ENCODE measurements at places on chromosomes 5 and 9.

DNA sequence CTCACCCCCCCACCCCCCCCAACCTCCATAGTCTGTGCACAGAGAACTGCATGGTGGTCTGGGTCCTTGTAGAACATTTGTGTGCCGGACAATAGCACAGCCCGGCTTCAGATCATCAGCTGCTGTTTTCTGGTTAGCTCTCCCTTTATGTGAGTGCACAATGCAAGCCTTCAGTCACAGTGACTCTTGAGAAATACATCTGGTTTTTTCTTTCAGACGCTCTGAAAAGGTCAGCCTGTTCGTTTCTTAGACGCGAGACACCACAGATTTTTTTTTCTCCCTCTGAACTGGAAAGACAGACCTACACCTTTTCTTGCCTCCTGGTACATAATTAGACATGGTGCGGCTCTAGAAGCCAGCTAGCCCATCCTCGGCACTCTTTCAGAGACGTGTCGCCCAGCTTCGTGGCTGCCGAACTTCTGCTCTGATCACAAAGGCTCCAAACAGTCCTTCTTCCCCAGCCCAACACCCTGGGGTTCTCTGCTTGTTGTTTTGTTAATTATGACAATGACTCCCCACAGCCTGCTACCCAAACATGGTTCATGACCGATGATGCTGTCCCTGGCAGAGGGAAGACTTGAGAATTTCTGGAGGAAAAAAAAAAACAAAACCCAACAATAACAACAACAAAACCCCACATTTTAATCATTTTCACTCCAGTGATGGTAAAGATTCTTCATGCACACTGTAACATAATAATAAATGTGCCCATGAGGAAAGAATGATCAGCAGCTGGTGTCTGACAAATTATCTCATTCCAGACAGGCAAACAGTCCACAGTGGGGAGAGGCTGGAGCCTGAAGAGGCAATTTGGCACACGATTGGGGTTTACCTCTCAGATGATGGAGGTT is 241.4 kb upstream of the ZNF462 start:
- DNase-seq: peak; percentile 40

DNA sequence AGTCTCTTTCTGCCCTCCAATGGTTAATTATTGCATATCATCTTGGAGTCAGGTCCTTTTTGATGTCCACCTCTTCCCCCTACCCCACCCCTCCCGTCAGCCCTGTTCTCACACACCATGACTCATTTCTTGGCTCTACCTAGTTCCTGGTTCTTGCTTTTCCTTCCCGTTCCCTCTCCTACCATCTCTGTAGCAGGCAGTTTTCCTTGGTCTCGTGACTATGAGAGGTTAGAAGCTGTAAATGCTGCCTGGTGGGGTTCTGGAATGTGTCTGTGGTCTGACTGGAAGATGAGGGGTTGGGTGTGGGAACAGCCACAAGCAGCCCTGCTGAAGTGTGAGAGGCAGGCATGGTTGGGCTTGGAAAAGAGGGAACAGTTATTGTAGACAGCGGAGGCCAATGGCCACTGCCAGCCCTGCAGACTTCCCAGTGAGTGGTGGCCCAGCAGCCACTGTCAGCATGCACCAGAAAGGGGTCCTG is 18.2 kb downstream of the SLC22A5 start:
- no peak for DNase-seq

GRCh38 chr5:146040527-146040926 is 64.8 kb downstream of the PLAC8L1 start:
- no peak for DNase-seq

DNA sequence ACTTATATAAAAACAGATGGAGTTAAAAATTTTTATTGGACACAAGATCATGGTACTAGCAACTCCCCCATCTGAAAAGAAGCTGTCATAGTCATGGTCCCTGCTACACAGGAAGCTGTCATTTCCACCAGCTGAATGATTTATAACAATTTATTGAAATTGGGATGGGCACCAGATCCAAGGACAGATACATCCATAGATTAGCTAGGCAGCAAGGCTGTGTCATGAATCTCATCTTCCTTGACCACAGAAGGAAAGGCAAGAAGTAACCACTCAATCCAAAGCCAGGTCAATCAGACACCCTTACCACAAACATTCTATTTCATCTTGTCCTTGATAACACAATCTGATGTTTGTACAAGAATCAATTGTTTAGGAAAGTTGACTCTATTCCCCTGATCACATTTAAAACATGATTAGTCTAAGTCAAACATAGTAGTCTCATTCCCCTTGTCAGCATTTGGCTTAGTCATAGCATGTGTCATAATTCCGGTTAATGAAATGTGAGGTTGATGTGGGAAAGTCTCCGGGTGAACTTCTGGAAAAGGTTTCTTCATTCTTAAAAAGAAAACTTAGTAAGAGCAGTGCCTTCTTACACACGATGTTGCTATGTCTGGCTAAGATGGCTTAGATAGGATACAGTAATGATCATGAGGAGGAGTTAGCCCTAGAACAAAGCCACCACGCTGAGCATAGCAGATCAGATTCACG is 462.6 kb upstream of the PAPPA start:
- no peak for DNase-seq

GRCh38 chr5:144141585-144141984 is 28.9 kb downstream of the YIPF5 start:
- no peak for DNase-seq

DNA sequence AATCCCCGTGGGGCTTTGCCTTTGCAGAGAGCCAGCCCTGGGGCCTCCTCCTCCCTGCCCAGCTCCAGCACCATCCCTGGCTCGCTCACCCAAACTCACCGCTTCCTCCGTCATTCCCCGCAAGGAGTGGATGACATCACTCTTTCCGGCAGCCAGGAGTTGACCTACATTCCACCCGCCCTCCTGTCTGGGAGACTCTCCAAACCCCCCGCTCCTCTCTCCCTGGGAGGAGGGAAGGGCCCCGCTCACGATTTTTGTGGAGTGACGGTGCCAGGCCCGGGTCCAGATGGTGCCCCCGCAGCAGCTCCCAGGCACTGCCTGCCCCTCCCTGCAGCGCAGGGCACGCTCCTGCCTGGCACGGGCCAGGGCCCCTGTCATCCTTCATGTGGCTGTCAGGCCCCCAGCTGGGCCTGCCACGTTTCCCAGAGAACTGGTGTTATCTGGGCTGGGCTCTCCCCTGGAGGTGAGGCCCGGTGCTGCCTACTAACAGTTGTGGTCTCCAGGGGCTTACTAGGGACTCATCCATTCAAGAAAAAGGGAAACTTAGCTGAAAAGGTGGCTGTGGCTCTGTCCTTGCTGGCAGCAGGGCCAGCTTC is 52.3 kb downstream of the NTNG2 start:
- DNase-seq: peak; percentile 85

- no peak for DNase-seq
Observed at GRCh38 chr5:89972901-89973300, 436.7 kb downstream of the CETN3 start.

- no peak for DNase-seq
Observed at GRCh38 chr5:108078882-108079281, 303.0 kb downstream of the FBXL17 start.

GRCh38 chr5:20032896-20033295 is 44.9 kb upstream of the CDH18 start:
- no peak for DNase-seq

- DNase-seq: peak; percentile 65
Observed at GRCh38 chr9:29212397-29213387, 1639.4 kb upstream of the C9orf72 start.

GRCh38 chr9:100350188-100350587 is 2.6 kb downstream of the TEX10 start:
- DNase-seq: no peak

DNA sequence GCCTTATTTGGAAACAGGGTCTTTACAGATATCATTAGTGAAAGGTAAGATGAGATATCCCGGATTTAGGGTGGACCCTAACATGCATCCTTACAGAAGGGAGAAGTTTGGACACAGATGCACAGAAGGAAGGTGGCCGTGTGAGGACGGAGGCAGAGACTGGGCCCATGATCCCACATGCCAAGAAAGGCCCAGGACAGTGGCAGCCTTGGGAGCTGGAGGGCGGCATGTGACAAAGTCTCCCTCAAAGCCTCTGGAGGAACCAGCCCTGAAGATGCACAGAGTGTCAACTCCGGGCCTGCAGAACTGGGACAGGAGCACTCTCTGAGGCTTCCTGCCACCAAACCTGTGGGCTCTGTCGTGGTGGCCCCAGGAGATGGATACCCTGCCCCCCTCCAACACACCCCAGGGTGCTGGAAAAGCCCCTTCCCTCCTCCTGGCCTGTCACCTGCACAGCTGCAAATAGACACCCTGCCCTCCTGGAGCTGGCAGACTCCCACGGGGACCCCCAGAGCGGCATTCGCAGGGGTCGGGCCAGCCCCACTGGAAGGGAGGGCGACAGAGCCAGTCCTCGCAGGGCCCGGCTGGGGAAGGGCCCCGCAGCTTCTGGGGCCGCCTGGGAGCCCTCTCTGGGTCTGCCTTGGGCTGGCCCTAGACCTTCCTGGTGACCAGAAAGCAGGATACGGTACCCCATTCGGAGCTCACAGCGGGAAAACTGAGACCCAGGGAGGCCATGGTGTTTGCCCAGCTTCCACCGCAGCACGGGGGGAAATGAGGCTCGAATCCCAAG is 7.9 kb downstream of the NACC2 start:
- no peak for DNase-seq

GRCh38 chr5:172748341-172748843 is 22.6 kb downstream of the DUSP1 start:
- DNase-seq: peak; percentile 93

DNA sequence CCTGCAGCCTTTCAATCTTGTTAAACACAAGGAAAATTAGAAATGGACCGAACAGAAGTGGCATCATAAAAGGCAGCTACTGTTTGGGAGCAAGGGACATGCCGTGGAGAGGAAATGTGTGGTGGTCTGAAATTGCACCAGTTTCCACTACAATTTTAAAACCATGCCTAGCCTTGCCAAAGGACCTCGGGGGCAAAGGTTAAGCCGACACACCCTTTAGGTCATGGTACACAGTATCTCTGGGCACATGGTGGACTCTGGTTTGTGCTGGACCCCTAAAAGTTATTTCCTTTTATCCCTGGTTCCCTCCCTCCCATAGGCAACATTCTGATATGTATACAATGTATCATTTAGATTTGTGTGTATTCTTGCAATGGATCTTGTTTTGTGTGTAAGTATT is 78.0 kb downstream of the F2RL2 start:
- DNase-seq: no peak

GRCh38 chr9:124611106-124611505 is 103.9 kb upstream of the NR5A1 start:
- DNase-seq: no peak

- DNase-seq: no peak
Observed at GRCh38 chr9:37105234-37105633, 15.1 kb upstream of the ZCCHC7 start.

- peak; percentile 61 for DNase-seq
Observed at GRCh38 chr9:129880654-129881546, 45.6 kb downstream of the USP20 start.

DNA sequence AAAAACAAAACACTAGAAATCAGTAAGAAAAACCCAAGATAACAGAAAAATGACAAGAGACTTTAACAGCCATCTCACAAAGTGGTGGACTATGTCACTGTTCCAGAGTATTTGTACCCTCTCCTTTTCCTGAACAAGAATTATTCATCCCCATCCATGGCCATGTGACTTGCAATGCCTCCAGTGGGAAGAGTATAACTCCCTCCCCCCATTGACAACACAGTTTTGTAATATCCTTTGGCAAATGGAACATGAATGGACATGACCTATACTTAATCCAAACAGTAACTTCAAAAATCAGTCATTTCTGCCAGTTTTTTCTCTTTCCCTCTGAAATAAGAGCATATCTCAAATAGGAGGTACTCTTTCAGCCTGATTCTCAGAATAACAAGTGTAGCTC is 33.9 kb downstream of the PTBP3 start:
- no peak for DNase-seq

DNA sequence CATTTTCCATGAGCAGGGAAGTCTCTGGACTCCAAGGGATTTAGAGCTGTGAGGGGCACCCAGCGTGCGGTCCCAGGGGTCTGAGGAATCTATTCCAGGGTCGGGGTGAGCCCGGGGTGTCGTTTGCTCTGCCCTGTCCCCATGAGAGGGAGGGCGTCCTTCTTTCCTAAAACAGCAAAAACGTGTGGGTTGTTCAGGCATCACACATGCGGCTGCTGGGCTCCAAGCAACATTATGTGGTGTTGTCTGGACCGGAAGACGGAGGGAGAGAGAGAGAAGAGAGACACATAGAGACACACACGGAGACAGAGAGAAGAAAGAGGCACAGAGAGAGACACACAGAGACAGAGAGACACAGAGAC is 42.7 kb upstream of the COL5A1 start:
- no peak for DNase-seq

- DNase-seq: no peak
Observed at GRCh38 chr5:136427426-136427825, 62.1 kb upstream of the TRPC7 start.

DNA sequence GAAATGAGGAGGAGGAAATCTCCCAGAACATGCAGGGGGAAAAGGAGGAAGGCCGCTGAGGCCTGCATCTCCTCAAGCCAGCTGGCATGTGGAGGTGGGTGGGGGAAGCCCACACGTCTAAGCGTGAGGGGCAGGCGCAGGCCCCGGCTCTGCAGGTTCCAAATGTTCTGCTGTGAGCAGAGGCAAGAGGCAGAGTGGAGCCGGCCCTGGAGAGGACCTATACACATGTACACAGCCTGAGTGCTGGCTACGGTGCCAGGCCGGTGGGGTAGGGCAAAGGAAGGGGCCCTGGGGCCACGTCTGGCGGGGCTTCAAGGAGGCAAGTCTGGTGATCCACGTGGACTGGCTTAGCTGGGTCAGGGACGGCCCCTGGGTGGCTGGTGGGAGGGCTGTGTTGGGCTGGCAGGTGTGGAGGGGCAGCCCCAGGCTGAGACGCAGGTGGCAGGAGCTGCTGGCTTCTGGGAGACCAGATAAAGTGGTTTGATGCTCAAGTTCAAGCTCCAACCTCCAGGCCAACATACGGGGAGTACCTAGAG is 26.4 kb downstream of the LPCAT1 start:
- DNase-seq: no peak

- peak; percentile 50 for DNase-seq
Observed at GRCh38 chr5:173923218-173924095, 35.3 kb downstream of the CPEB4 start.

DNA sequence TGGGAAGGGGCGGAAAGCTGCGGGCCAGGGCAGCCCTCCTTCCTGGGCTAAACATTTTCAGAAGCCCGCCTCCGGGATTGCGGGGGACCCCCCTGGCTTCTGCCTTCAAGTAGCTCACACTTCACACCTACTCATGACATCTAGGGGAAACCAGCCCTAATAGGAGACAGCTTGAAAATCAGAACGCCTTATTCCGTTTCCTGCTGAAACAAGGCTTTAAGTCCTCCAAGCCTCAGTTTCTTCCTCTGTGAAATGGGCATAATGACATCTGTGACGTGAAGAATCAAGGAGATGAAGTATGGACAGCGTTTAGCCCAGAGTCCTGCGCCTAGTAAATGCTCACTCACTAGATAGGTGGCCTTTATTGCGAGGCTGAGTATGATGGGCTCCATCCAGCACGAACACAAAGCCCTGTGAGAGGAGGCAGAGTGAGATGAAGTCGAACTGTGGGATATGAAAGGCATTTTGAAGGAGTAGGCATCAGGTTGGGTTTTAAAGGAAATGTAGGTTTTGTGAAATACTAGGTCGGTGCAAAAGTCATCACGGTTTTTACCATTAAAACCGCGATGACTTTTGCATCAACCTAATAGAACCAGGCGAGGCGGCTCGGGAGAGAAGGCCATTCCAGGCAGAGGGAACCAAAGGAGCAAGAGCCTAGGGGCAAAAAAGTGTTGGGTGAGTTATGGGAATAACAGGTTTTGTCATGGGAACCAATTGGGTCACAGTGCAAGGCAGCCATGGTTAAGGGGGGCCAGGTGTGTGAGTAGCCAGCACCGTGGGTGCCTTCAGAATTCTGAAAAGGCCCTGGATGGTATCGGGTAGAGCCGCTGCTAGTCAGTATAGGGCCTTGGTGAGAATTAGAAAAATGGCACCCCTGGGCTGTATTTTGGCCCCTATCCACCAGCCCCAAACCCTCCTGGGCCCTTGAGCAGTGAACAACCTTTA is 1.0 kb upstream of the TSC1 start:
- no peak for DNase-seq

All from GM23338 (cell line).